ENCODE measurements at places on chromosomes 5 and 9. TPM values are rescaled to one million over a fixed set of nuclear protein-coding genes. Genes with fewer than 3 reads are reported as not detected.

The ECM2 gene
- total RNA-seq, result not detected

The ATOX1 gene
- total RNA-seq, result 954 TPM

DNA sequence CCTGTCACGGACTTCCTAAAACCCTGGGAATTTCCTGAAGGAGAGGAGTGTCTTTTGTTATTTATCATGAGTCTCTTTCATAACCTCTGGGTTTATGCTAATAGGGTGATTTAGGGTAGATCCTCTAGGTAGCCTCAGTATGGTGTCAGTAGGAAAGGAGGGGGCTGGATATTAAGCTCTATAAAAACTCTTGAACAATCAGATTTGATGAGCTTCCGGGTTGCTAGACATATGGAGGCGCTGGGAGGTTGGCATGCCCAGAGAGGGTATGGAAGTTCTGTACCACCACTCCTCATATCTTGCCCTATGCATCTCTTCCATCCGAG is 15.6 kb upstream of the PTBP3 start:
- no peak for DNase-seq

DNA sequence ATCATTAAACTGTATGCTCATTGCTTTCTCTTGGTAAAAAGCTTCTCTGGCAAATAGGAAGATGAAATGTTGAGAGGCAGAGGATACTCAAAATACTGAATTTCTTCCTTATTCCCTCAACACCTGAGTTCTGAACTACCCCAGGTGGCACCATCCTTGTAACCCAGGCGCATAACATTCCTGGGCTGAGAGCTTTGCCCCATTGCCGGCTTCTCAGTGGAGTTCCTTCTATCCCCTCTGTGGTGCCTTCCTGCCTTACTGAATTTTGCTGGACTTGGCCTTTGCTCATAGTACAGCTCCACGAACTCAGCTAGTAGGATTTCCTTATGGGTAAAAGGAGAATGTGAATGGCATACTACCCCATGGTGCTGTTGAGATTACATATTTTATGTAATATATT is 54.7 kb downstream of the BASP1 start:
- no peak for DNase-seq

DNA sequence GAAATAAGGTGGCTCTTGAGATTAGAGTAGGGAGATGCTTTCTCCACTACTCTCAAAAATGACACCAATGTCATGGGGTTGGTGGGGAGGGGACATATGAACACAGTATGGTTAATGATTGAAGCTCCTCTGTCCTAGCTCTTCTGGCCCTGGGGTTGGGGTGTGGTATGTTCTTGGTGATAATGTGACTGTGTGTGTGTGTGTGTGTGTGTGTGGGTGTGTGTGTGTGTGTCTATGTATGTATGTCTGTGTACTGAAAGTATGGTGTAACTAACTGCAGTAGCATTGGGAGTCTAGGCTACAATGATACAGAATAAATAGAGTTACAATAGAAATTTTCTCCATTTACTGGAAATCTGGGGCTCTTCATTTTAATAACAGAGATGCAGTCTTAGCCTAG is 121.0 kb upstream of the CD180 start:
- no peak for DNase-seq

- DNase-seq, result peak; percentile 21
Observed at GRCh38 chr5:73120222-73121118, at the start of gene TMEM171. Gene TMEM171 (plus strand): TSS chr5:73120575. CDS start chr5:73123374, 2,799 bp downstream.

- no peak for DNase-seq
Observed at GRCh38 chr5:58458743-58459145, 1.1 kb downstream of the PLK2 start.

The CDH6 gene
- total RNA-seq, result not detected

GRCh38 chr5:116507051-116507537 is 67.5 kb downstream of the SEMA6A start:
- no peak for DNase-seq

- no peak for DNase-seq
Observed at GRCh38 chr5:68329554-68330255, 114.1 kb downstream of the PIK3R1 start.

DNA sequence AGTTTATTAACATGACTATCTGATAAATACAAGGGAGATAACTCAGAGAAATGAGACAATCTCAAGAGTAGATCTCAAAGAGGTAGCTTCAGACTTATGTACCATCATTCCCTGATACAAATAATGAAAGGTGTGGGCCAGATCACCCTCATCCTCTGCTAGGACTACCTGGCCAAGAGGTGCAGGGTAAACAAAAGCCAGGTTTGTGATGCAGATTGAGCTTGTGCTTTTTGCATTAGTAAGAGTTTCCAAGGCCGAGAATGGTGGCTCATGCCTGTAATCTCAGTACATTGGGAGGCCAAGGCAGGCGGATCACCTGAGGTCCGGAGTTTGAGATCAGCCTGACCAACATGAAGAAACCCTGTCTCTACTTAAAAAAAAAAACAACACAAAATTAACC is 8.9 kb upstream of the SPIN1 start:
- DNase-seq, result no peak

- DNase-seq, result no peak
Observed at GRCh38 chr5:172644266-172644665, 3.2 kb downstream of the NEURL1B start.

GRCh38 chr5:153777681-153778581 is 260.8 kb downstream of the FAM114A2 start:
- no peak for DNase-seq

The RNF183 gene
- not detected for total RNA-seq

DNA sequence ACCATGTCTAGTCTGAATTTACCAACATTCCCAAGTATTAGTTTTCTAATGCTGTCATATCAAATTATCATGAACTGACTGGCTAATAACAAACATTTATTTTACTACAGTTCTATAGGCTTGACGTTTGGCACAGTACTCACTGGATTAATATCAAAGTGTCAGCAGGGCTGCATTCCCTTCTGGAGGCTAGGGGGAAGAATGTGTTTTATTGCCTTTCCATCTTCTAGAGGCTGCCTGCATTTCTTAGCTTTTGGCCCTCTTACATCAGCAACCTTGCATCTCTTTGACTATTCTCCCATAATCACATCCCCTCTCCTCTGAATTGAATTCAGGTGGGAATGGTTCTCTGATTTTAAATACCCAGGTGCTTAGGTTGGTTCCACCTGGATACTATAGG is 84.7 kb downstream of the EDIL3 start:
- DNase-seq, result no peak
